ENCODE measurements at places on chromosomes 12 and 14. TPM values are rescaled to one million over a fixed set of nuclear protein-coding genes. Genes with fewer than 3 reads are reported as not detected.

- peaks cover 11% of the 10 kb centered on the region for H3K4me1 ChIP-seq
- no peak overlapping the region for H3K27ac ChIP-seq
- DNase-seq, result no peak
- no peaks in the 10 kb centered on the region for H3K27me3 ChIP-seq
- H3K36me3 ChIP-seq, result peaks cover 41% of the 10 kb centered on the region
- H3K4me3 ChIP-seq, result no peak overlapping the region
Measured at GRCh38 chr14:81178063-81178462, 42.7 kb downstream of the GTF2A1 start.

DNA sequence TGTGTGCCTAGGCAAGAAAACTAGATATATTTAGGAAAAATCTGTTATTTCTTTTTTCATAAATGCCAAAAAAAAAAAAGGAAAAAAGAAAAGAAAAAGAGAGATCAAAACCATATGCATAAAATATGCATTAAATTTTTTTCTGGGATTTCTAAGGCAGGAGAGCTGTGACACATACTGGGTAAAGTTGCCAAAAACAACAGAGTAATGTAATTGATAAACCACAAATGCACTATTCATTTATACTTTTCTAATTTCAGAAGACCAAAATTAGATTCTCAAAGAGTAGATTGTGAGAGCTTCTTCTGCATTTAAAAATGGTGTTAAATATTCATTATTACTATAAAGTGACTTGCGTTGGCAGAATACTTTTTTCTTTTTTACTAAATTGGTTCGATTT lies 673.8 kb upstream of the MGAT4C start:
- no peak overlapping the region for H3K27ac ChIP-seq
- no peak for DNase-seq
- H3K4me1 ChIP-seq, result peaks cover 1% of the 10 kb centered on the region
- H3K27me3 ChIP-seq, result peaks cover 9% of the 10 kb centered on the region
- no peak overlapping the region for H3K4me3 ChIP-seq
- H3K36me3 ChIP-seq, result no peaks in the 10 kb centered on the region

POTEM gene
- total RNA-seq, result not detected

DLK1 gene
- 0.86 TPM for total RNA-seq

Data from osteocyte (in vitro differentiated cells).